ENCODE measurements at places on chromosomes 6 and 20. TPM values are rescaled to one million over a fixed set of nuclear protein-coding genes. Genes with fewer than 3 reads are reported as not detected.

Gene COL21A1
- 3.3 TPM for total RNA-seq

DNA sequence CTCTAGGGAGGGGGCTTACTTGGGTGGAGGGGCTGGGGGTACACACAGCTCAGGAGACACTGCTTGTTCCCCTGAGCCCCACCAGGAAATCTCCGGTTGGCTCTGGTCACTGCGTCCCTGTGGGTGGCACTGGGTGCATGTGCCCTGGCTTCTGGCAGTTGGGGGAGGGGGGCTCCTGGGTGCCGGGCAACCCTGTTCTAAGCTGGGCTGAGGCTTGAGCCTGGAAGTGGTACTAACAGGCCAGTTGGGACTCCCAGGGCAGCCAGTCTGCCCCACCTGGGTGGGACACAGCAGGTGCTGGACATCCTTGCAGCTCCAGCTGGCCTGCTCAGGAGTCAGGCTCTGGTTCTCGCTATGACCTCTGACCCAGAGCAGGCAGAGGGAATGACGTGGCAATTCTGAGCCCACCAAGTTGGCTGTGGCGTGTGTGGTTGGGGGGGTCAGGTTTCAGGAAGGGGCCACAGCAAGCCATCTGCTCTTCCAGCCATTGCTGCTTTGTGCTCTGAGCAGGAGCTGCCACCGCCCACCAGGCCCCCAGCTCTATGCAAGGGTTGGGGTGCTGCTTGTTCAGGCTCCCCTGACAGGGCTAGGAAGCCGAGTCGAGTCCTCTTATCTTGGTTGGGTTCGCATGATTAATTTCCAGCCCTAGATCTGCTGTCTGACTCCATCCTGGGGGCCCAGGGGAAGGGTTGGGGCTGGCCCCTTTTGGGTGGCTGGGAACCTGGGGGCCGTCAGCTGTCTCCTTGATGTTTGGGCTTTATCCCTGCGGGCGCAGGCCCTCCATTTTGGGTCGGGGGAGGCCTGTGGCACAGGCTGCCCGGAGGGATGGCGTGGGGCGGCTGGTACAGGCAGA is 590 bp downstream of the C20orf204 start:
- DNase-seq, result no peak
- peaks cover 33% of the 10 kb centered on the region for H3K4me1 ChIP-seq
- H3K36me3 ChIP-seq, result 0 out of 2 replicates have a peak, but pooled peaks cover 2% of the 10 kb centered on the region
- no peak overlapping the region for H3K27ac ChIP-seq

Gene SNAI1
- total RNA-seq, result 8.8 TPM

DNA sequence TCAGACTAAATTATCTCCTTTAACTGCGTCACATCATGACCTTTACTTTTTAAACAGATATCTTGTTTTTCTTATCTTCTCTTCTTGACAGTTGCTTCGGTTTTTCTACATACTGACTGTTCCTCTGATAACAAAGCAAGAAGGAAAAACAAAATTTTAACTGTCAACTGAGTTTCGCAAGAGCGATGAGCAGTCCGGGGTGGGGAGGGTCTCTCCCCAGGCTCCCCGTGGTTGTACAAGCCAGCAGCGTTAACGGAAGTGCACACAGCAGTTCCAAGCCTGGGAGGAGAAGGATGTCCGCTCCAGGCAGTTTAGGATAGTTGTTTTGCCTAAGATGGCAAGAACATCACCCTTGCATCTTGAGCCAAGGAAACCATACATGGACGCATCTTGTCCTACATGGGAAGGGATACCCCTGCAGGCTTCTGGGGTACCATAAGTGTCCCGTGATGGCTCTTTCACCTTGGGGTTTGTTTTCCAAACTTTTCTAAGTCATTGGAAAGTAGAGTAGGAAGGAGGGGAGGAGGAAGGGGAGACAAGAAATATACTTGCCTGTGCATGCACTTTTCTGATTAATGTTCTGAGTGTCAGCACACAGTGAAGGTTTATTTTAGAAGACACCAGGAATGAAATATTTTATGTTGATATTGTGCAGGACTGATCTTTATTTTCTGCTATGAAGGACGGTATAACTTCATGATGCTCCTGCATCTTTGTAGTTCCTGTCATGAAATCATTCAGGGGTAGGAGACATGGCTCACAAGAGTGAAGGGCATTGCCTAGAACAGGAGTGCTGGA is 20.8 kb downstream of the SLC24A3 start:
- DNase-seq, result no peak
- no peaks in the 10 kb centered on the region for H3K4me1 ChIP-seq
- no peak overlapping the region for H3K4me3 ChIP-seq
- H3K27me3 ChIP-seq, result no peaks in the 10 kb centered on the region
- no peaks in the 10 kb centered on the region for H3K36me3 ChIP-seq

Gene EFCAB8
- 1.1 TPM for total RNA-seq

DNA sequence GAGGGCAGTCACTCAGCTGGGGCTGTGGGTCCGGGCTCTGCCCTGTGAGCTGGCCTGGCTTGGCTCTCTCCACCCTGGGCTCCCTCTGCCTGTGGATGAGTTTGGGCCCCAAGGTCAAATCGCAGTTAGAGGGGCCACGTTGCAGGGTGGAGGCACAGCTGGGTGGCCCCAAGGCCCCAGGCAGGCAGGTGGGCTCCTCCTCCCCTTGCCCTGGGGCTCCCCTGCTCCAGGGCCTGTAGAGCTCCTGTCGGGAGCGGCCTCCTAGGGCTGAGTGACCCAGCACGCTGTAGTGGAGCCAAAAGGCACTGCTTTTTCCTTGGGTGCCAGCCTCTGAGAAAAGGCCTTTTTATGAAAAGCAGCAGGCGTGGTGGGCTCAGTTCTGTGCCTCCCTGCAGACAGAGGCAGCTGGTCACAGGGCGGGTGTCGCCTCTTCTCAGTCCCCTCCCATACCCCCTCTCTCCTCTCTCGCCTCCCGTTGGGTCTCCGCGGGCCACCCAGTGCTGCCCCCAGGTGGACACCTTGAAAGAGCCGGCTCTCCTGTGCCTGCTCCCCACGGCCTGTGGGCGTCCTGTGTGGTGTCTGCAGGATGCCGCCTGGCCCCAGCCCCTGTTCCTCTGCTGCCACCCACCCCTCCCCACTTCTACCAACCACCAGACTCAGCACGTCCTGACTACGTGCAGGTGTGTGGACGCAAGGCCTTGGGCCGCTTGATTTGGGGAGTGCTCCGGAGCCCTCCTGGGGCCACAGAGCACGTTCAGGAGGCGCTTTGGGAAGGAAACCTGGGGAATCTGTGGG is 13.2 kb downstream of the SS18L1 start:
- no peaks in the 10 kb centered on the region for H3K27me3 ChIP-seq

DNA sequence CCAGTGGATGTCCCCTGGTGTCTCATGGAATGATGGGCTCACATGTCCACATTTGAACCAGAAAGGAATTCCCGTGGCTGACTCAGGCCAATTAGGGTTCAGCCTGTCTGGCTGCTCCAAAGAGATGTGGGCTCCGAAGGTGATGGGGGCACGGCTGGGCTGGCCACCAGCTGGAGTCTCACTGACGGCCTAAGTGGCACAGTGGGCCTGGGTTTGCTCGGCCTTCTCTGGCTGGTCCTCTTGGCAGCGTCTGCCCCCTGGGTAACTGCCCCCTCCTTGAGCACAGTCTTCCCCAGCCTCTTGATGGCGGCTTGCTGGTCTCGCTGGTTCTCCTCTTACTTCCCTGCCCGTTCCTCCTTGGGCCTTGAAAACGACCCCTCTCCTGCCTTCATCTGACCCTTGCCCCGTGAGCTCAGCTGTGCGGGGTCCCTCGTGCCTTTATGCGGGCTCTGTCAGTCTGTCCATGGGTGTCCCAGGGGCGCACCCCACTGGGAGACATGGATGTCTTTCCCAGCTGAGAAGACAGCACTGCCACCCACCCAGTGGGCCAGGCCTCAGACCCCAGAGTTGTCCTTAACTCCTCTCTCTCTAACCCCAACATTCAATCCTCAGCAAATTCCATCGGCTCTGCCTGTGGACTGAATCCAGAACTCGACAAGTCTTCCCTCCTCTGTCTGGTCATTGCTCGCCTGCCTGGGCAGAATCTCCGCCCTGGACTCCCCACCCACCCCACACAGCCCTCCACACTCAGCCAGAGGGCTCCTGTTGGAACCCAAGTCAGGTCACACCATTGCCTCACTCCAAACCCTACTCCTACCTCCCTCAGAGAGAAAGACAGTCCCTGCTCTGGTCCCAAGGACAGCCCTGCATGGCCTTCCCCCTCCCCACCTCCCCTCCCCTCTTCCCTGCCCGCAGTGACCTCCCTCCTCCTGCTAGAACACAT is 78.7 kb downstream of the CEBPB start:
- DNase-seq, result no peak
- H3K36me3 ChIP-seq, result no peaks in the 10 kb centered on the region
- no peak overlapping the region for H3K4me3 ChIP-seq
- peaks cover 7% of the 10 kb centered on the region for H3K4me1 ChIP-seq
- no peak overlapping the region for H3K27ac ChIP-seq
- H3K27me3 ChIP-seq, result no peaks in the 10 kb centered on the region

Gene SPDEF
- total RNA-seq, result 1.6 TPM

Gene NMBR
- not detected for total RNA-seq

Gene LTB
- total RNA-seq, result 3.7 TPM

Gene LRRN4
- 0.57 TPM for total RNA-seq

DNA sequence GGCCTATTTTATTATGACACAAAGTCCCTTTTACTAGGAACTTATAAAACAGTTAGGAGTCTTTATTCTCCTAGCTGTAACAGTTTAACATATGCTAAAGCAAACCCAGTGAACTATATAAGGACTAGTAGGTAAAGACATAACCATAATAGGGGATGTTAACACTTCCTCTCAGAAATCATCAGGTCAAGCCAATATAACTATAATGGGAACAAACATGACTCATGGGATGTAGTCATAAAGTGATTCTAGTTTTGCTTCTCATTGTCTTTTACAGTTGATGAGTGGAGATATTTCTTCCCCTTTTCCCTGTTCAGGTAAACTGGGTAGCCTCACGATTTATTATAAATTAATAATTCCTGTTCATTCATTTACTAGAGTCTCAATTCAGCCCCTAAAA is 9.7 kb downstream of the PTCHD4 start:
- H3K4me1 ChIP-seq, result no peaks in the 10 kb centered on the region
- no peak overlapping the region for H3K4me3 ChIP-seq
- no peak for DNase-seq
- no peak overlapping the region for H3K27ac ChIP-seq

Gene GSTA2
- total RNA-seq, result not detected

All from Panc1 (cell line).